ENCODE measurements at places on chromosomes 6 and 20. TPM values are rescaled to one million over a fixed set of nuclear protein-coding genes. Genes with fewer than 3 reads are reported as not detected.

GRCh38 chr6:146968041-146968760 lies 236.0 kb upstream of the STXBP5 start:
- no peak for DNase-seq

DNA sequence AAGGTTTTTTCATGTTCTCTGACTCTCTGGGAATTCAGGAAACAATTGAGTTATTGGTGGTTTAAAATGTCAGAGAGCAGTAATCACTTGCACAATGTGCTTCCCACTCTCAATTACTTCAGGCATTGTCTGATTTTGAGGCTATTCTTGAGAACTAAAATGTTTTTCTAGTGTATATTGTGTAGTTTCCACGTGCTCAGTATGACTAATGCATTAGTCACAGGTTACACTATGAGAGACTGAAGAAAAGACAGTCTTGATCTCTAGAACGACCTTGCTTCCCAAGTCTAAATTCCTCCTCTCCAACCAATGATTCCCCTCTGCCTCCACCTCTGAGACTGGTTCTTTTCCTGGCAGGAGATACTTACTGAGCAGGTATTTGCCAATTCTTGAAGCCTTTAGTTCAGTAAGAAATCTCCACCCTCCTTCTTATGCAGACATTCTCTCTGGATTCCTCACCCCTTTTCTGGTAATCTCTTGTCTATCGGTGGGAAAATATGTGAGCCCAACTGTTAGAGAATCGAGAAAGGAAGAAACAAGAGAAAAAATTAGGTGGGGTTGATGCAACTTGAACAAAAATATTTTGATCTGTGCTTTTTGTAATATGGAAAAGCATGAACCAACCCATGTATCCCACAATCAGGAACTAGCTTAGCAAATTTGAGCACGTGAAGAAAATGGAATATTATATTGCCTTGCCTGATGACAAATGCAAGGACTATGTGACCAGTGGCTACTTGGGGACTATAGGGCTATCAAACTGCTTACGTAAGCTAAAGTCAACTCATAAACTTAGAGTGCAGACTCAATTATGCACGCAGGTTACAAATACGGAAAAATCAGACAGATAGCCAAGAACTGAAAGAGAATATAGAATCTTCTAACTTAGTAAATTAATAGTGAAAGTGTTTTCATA lies 61.1 kb upstream of the SLC22A16 start:
- DNase-seq = no peak

DNA sequence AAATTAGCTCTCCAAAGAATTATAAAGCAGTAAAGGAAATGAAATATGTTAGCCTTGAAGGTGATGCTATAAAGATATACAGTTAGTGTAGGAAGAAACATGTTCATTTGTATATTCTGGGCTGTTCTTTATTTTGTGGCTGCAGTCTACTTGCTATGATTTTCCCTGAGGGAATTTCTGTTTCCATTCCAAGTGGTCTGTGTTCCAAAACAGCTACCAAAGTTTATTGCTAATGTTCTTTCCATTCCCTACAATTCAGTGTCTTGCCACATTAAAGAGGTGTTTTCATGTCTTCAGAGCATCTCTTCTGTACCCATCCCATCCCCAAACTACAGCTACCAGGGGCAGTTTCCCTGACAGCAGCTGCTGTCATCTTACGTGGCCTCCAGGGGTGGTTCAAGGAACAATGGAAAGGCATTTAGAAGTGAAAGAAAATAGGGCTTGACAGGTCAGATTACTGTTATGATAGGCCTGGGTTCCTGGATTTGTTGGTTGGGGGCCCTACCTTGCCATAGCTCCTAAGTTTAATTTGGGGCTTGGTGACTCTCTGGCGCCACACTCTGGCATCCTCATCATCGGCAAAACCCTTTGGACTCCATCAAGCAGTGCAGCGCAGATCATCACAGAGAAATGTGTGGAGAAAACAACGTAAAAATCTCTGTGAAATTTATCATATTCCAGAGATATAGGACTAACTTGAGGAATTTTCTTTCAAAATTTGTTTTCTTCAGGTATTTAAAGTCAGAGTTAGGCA lies 33.8 kb upstream of the AIG1 start:
- no peak for DNase-seq

DNA sequence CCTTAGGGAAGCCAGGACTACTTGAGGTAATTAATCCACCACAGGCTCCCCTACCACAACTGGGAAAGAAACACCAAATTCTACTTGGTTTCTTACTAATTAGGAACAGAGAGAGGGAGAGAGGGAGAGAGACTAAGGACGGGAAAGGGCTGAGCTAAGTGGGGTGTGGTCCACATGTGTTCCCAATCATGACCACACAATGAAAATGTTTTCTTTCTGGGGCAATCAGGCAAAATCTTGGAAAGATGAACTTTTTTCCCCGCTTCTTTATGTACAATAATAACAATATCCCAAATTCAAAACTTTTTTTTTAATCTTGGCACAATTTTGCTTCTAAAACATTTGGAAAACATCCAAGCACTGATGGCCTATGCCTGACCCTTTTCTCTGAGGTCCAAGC lies 734.4 kb downstream of the MAFB start:
- DNase-seq = no peak

GRCh38 chr6:13702809-13703302 lies 8.8 kb downstream of the RANBP9 start:
- DNase-seq = no peak

- no peak for DNase-seq
These were observed 369.4 kb downstream of the UTRN start for GRCh38 chr6:144654506-144654905.

GRCh38 chr20:41734506-41734945 lies 116.3 kb upstream of the CHD6 start:
- DNase-seq = no peak

DNA sequence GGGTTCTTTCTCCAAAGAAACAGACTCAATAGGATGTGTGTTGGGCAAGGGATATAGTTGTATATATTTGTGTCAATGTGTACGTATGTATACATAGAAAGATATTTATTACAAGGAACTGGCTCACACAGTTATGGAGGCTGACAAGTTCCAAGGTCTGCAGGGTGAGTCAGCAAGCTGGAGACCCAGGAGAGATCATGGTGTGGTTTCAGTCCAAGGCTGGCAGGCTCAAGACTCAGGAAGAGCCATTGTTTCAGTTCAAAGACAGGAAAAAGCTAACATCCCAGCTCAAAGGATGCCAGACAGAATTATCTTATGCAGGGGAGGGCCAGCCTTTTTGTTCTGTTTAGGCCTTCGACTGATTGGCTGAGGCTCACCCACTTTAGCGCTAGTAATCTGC lies 89.9 kb upstream of the RALGAPA2 start:
- DNase-seq = no peak

GRCh38 chr6:76381612-76382011 lies 309.1 kb upstream of the IMPG1 start:
- no peak for DNase-seq

- no peak for DNase-seq
These were observed 89.5 kb downstream of the DLL1 start for GRCh38 chr6:170201361-170201760.

- DNase-seq = no peak
These were observed 3.3 kb upstream of the MTCH1 start for GRCh38 chr6:36989264-36989663.

DNA sequence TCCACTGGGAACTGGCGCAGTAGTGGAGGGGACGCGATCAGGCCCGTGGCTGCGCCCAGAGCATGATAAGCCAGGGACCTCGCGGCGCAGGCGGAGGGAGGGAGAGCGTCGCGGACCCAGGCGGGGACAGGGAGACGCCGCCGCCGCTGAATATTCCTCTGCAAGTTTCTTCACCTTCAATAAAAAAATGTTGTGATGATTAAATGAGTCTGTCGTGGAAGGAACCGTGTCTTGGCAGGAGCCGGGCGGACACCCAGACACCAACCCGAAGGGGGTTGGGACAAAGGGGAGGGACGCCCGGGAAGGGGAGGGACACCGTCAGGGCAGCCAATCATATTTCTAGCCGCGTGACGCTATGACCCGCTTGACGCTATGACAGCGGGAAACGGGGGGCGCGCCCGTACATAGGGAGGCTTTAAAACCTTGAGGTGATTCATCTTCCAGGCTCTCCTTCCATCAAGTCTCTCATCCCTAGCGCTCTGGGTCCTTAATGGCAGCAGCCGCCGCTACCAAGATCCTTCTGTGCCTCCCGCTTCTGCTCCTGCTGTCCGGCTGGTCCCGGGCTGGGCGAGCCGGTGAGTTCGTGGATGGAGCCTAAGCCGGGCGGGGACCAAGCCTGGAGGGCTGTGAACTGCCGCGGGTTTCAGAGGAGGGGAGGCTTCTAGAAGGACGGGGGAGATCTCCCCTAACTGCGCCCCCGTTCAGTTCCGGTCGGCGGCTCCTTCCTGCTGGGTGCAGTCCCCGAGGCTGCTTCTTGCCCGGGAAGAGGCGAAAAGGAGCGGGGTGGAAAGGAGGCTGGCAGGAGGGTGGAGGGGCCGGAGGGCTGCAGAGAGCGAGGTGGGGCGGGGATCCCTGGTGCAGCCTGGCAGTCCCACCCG lies at the start of gene ULBP2:
Gene ULBP2 (plus strand): TSS at position 432 of the 878 bp plus-strand sequence. CDS start 59 bp downstream, at position 491.
- DNase-seq = peak; percentile 63

DNA sequence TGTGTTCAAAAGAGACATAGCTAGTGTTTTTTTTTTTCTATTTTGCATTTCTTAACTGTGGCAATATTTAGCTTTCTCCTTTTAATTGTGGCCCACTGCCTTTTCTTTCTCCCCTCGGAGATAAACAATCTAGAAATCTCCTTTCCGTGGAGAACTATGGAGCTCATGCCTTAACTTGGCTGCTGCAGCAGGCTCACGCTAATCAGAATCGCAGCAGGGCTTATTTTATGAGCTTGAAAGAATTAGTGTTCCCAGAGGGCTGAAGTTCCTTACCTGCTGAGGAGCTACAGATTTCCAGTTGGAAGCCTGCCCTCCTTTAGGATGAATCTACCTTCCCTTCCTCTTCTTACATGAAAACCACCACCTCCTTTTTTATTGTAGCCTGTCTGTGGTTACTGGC lies 35.6 kb downstream of the CTNNBL1 start:
- no peak for DNase-seq

- no peak for DNase-seq
These were observed 5.5 kb upstream of the PROCR start for GRCh38 chr20:35166242-35166830.

- DNase-seq = no peak
These were observed 8.2 kb downstream of the CDC25B start for GRCh38 chr20:3804254-3804751.

GRCh38 chr6:11848346-11848651 lies 69.7 kb upstream of the ADTRP start:
- DNase-seq = no peak

DNA sequence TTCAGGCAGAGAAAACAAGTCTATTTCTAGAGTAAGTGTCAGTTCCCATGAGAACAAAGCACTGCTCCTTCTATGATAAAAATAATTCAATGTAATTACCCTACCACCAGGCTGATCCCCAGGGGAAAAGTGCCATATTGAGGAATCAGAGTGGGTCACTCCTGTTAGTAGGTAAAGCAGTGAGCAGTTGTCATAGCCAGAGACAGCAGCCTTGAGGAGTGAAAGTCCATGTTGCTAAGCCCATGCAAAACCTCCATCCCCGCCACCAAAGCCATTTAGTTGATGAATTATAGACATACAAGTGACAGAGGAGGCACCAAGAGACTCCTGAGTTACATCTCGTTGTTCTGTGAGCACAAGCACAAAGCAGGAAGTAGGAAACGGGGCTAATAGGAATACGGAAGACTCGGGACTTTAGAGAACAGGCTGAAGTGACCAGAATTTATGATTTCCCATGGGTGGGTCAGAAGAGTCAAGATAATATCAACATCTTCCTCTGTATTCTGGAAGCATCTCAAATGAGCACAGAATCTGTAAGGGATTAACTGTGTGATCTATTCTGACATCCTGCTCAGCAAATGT lies 197.9 kb downstream of the MAFB start:
- no peak for DNase-seq

GRCh38 chr6:79564636-79565035 lies 27.4 kb upstream of the LCA5 start:
- no peak for DNase-seq

- DNase-seq = no peak
These were observed 70.4 kb upstream of the THBS2 start for GRCh38 chr6:169324086-169324485.

- no peak for DNase-seq
These were observed 36.6 kb upstream of the HDAC2 start for GRCh38 chr6:114007516-114007915.

DNA sequence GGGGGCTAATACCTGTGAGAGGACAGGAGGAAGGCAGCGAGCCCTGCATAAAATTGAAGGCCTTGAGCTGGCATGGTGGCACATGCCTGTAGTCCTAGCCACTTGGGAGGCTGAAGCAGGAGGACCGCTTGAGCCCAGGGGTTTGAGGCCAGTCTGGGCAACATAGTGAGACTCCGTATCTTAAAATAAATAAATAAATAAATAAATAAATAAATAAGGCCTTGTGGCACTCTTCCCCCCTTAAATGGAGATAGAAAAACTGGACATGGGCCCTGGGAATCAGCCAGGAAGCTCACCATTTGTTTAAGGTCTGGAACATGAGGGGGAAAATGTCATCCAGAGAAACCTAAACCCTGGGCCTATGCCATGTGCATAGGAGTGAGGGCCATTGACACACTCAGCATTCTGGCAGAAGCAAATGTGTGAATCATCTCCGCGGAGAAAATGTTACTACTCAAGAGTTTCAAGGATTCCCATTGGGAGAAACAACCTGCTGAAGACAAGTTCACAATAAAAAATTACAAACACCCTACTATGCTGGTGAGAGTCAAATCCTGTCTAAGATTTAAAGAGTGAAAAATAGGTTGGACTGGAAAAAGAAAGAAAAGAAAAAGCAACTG lies 51.9 kb upstream of the UBR2 start:
- no peak for DNase-seq

DNA sequence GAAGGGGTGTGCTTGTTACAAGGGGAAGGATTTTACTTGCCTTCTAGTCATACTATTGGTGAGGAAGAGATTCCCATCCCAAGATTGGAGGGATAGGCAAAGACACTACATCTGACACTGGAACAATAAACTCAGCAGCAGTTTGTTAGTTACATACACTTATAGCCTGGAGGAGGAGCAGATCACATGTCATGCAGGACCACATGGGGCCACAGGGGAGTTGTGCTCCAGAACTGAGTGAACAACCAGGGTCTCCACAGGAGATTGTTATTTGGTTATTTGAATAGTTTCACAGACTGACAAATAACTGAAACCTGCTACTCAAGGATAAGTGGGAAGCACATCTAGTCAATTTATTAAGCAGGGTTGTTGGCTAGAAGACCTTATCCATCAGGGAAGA lies 559.4 kb upstream of the MANEA start:
- DNase-seq = no peak

GRCh38 chr6:137097057-137097456 lies 52.3 kb upstream of the IL20RA start:
- no peak for DNase-seq

Gene DNMT3B
- 2.0 TPM for total RNA-seq

Gene VARS2
- total RNA-seq = 18.8 TPM

Gene ULBP1
- not detected for total RNA-seq

Gene COL21A1
- total RNA-seq = 6.9 TPM

Gene GPSM3
- 24.2 TPM for total RNA-seq

Gene GRIK2
- total RNA-seq = 2.3 TPM

Gene CHRNA4
- not detected for total RNA-seq

Gene RIPPLY2
- total RNA-seq = not detected

Gene COL11A2
- total RNA-seq = 0.13 TPM

Gene PSORS1C1
- 1.3 TPM for total RNA-seq

Gene POPDC3
- not detected for total RNA-seq

Gene SRMS
- total RNA-seq = not detected

Gene NOX3
- total RNA-seq = not detected

Gene FAM83C
- 0.09 TPM for total RNA-seq

Gene ADAM33
- 94.4 TPM for total RNA-seq

Gene FOXF2
- 0.65 TPM for total RNA-seq

Gene EPB41L1
- 38.8 TPM for total RNA-seq
